Heart right ventricle (tissue), 16 donors: ENCODE measurements at places on chromosomes 1 and 21. TPM values are rescaled to one million over a fixed set of nuclear protein-coding genes. Genes with fewer than 3 reads are reported as not detected.

Gene BPNT1
- polyA plus RNA-seq = 14.2 TPM

Gene DHRS3
- polyA plus RNA-seq = 93.5 TPM

DNA sequence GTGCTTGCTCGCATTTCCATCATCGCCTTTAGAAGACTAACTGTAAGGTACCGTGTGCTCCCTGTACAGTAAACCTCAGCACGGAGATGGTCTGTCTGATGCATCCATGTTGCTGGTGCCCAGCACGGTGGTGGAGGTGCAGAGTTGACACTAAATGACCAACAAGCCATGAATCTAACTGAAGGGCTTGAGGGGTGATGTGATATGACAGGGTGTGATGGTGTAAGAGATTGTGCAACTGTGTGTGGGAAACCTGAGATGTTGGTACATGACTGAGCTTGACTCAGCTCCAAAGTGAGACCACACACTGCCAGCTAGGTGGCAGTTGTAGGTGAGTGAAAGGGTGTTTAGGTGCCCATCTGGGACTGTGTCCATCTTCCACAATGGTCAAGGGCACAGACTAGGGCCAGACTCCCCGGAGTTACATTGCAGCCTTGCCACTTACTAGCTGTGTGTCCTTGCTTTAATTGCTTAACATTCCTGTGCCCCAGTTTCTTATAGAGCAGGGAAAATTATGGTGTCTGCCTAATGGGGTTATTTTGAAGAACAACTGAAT is 21.4 kb downstream of the SLC2A1 start:
- no peak for DNase-seq

GRCh38 chr1:206766251-206766856 is 4.2 kb upstream of the IL19 start:
- peak; percentile 11 for DNase-seq

- DNase-seq = no peak
Observed at GRCh38 chr1:27372808-27373690, 1.6 kb downstream of the FCN3 start.

DNA sequence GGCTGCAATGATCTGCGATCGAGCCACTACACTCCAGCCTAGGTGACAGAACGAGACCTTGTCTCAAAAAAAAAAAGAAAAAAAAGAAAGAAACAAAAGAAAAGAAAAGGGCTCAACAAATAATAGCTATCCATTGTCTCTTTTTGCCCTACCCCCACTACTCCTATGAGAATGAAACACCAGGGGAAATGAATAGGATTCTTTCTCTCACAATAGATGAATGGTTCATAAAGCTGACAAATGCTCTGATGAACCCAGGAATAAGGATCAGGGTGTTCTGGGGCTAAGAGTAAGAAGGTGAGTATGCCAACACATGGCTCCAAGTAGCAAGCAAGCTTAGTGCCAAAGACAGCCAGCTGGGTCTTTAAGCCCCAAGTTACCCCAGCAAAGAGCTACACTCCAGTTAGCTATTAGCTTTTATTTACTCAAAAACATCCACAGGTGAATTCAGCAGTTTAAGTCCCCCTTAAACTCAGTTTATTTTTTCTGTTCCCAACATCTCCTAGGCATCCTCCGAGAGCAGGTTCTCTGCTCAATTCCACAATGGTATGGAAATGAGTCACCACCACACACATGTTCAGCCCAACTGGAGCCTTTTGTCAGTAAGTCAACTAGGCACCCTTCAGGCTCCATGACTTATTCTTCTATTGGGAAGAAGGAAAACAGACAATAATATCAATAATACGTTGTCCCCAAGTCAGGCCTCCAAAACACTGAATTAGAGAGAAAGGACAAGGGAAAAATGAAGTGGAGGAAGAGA is 4.2 kb downstream of the ADORA3 start:
- DNase-seq = no peak

DNA sequence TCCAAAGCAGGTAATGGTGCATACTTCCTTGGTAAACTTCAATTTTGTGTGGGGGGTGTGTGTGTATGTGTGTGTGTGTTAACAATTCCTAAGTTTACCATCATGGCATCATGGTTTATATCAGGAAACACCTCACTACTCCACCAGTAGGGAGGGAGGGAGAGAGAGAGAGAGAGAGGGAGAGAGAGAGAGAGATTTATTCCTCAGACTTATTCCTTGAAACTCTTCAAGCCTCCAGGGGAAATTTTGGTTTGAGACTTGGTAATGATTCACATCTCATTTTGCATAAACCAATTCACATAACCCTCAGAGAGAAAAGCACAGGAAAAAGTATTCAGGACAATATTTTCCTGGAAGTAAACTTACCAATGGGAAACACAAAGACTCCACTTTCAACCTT is 115.0 kb downstream of the TTLL7 start:
- DNase-seq = no peak

DNA sequence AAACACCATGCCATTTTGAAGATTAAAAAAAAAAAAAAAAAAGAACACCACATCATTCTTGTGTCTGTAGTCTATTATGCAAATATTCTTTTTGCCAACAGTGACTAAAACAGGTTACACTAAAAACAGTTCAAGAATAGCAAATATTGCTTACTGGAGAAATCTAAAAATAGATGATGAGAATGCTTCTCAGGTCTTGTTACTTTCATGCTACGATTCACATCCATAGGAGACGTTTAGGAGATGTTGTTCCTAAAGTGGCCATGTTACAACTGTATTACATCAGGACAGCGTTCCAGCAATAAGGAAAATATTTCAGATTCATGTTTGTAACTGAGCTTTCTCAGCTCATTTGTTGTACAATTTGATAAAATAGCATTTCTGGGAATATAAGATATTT is 32.3 kb downstream of the RAB3GAP2 start:
- no peak for DNase-seq
